ENCODE measurements at places on chromosomes 16 and 17. TPM values are rescaled to one million over a fixed set of nuclear protein-coding genes. Genes with fewer than 3 reads are reported as not detected.
A peak's percentile ranks its signal among the peaks of the same experiment; 100 is the strongest.

DNA sequence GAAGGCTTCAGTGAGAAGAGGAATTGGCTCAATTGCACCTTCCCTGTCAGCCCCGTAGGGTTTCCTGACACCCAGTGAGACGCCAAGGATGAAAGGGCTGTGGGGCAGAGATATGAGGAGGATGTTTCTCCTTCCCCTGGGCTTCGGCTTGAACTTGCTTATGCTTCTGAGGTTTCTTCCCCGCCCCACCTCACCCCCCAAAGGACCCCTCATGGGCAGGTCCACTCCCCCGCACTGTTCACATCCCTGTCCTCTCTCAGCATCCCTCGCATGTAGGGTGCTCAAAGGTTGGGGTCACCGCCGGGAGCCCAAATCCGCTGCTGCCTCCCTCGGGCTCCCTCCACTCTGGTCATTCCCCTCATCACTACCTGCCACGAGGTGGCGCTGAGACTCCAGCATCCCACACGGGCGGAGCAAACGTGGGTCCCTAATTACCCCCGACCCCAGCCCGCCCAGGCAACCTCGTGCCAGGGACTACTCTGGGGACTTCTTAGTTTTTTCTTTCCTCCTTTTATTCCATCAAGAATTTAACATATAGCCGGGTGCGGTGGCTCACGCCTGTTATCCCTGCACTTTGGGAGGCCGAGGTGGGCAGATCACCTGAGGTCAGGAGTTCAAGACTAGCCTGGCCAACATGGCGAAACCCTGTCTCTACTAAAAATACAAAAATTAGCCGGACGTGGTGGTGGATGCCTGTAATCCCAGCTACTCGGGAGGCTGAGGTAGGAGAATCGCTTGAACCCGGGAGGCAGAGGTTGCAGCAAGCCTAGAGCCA lies 3.3 kb upstream of the TRARG1 start:
- no peaks in the 10 kb centered on the region for H3K36me3 ChIP-seq
- peak overlapping the region; percentile 58 for H3K4me3 ChIP-seq
- peaks cover 10% of the 10 kb centered on the region for H3K27me3 ChIP-seq
- H3K27ac ChIP-seq = peak overlapping the region; percentile 27
- no peak for DNase-seq

- peaks cover 3% of the 10 kb centered on the region for H3K36me3 ChIP-seq
- H3K4me1 ChIP-seq = peaks cover 8% of the 10 kb centered on the region
- no peak overlapping the region for H3K4me3 ChIP-seq
- peaks cover 41% of the 10 kb centered on the region for H3K27me3 ChIP-seq
- H3K27ac ChIP-seq = no peak overlapping the region
Measured at GRCh38 chr16:56670620-56670934, 963 bp downstream of the MT1H start.

GRCh38 chr16:89154390-89155183 lies 17.0 kb upstream of the CDH15 start:
- H3K36me3 ChIP-seq = peaks cover 9% of the 10 kb centered on the region
- H3K4me1 ChIP-seq = peaks cover 20% of the 10 kb centered on the region
- peak overlapping the region; percentile 86 for H3K27ac ChIP-seq
- no peaks in the 10 kb centered on the region for H3K27me3 ChIP-seq

DNA sequence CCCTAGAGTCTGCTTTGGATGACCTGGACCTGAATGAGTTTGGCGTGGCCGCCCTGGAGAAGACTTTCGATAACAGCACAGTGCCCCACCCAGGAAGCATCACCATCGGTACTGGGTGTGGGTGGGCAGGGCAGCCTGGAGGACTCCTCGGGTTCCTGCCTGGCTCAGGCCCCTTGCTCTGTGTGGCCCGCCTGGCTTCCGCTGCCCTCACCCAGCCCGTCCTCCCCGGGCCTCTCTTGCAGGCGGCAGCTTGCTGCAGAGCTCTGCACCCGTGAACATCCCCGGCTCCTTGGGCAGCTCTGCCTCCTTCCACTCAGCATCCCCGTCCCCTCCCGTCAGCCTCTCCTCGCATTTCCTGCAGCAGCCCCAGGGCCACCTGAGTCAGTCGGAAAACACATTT lies 24.5 kb downstream of the UNC13D start:
- no peak overlapping the region for H3K4me3 ChIP-seq
- H3K36me3 ChIP-seq = peaks cover 17% of the 10 kb centered on the region
- H3K27ac ChIP-seq = no peak overlapping the region
- DNase-seq = peak; percentile 86
- peaks cover 13% of the 10 kb centered on the region for H3K4me1 ChIP-seq
- no peaks in the 10 kb centered on the region for H3K27me3 ChIP-seq

KRTAP4-8 gene
- not detected for total RNA-seq

DNA sequence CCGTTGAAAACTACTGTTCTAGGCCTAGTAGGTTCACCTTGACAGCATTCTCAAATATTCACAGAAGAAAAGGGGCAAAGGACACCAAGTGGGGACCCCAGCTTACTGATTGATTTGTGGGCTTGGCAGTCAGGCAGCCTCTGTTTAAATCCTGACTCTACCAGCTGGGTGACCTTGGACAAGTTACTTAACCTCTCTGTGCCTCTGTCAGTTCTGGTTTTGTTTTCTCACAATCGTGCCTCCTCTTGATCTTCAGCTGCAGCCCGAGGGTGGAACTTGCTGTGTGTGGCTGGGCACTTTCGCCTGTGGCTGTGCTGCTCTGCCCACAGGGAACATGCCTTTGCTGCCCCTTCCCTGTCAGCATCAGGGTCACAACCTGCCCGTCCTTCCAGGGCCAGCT lies 17.8 kb downstream of the RAP1GAP2 start:
- H3K36me3 ChIP-seq = no peaks in the 10 kb centered on the region
- H3K27ac ChIP-seq = no peak overlapping the region
- no peaks in the 10 kb centered on the region for H3K27me3 ChIP-seq
- no peak overlapping the region for H3K4me3 ChIP-seq

LRRC37A3 gene
- total RNA-seq = 25.6 TPM

DNA sequence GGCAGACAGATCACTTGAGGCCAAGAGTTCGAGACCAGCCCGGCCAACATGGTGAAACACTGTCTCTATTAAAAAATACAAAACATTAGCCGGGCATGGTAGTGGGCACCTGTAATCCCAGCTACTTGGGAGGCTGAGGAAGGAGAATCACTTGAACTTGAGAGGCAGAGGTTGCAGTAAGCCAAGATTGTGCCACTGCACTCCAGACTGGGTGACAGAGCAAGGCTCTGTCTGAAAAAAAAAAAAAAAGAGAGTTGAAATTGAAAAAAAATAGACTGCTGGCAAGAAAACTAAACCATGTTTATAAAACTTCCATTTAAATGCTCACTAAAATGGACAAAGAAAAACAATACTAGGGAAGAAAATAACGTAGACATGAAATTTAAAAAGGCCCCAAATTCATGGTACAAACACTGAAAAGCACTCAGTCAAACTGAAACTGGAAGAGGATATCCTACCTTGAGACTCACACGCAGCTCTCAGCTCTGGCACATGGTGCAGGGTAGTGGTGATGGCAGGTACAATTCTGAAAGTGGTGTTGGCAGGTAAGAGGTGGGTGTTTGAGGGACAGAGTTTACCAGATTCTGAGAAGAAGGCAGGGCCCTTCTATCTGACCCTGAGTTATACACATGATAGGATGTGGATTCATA lies 19.3 kb downstream of the CNTROB start:
- H3K27me3 ChIP-seq = no peaks in the 10 kb centered on the region
- no peak for DNase-seq
- H3K4me1 ChIP-seq = peaks cover 5% of the 10 kb centered on the region
- H3K36me3 ChIP-seq = peaks cover 38% of the 10 kb centered on the region
- no peak overlapping the region for H3K4me3 ChIP-seq

TMED6 gene
- total RNA-seq = 0.38 TPM

ZNF629 gene
- 18.8 TPM for total RNA-seq

RASL10B gene
- total RNA-seq = 21.3 TPM

DNA sequence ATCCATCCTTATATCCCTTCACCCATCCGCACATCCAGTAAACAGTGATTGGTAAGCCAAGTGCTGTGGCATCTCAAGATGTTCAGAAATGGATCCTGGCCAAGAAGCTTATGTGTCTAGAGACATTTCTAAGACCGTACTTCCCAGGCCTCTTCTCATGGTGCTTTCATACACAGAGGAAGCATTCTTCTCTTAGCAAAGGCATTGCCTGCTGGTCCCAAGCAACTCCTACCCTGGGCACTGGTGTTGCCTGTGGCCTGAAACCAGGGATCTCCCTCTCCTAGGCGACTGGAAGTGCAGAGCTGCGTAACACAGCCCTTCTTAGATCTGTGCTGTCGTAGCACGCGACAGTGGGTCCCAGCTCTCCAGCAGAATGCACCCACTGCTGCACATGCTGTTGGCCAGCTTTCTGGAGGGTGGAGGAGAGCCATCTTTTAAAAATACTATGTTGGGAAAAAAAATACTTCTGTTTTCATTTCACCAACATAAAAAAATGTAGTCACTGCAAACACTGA lies 182.9 kb downstream of the CCDC182 start:
- H3K36me3 ChIP-seq = no peaks in the 10 kb centered on the region
- H3K4me1 ChIP-seq = peaks cover 17% of the 10 kb centered on the region
- no peak overlapping the region for H3K27ac ChIP-seq
- H3K27me3 ChIP-seq = no peaks in the 10 kb centered on the region
- H3K4me3 ChIP-seq = no peak overlapping the region

ST6GALNAC1 gene
- total RNA-seq = not detected

NAGPA gene
- total RNA-seq = 11.8 TPM

DNA sequence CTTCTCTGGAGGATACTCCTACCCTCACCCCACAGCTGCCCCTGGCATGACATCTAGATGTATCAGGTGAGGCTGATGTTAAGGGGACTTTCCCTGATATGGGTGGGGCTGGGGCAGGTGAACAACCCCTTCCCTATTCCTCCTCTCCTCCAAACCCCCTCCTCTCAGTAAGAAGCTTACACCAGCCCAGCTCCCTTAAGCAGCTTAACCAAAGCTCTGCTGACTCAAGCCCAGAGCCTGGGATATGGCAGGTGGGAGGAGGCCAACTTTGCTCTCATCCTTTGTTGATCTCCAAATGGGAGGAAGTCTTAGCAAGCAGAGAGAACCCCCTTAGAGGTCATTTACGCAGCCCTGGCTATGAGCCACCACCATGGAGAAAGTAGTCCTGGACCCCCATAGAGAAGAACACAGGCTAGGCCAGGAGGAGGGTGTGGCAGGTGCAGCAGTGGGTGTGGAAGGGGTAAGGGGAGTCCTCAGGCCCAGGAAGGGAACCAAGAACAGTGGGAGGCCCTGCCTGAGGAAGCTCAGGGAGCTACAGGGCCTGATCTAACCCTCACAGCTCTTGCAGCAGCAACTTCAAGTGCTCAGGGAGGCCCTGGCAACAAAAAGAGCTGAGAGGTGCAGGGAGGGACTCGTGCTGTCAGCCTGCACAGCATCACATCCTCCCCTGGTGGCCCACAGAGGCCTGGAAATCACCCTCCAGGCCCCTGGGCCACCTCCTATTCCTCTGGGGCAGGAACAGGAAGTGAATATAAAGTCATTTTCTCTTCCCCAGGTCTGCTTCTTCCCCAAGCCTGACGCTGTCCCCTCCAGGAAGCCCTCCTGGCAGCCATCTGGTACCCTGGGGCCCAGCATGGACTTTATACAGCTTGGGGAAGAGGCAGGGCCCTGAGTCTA lies 2.9 kb downstream of the UNC119 start:
- peaks cover 26% of the 10 kb centered on the region for H3K4me1 ChIP-seq
- peak; percentile 34 for DNase-seq
- no peaks in the 10 kb centered on the region for H3K27me3 ChIP-seq
- peaks cover 10% of the 10 kb centered on the region for H3K36me3 ChIP-seq

GRCh38 chr16:4918781-4919251 lies 18.1 kb downstream of the PPL start:
- H3K36me3 ChIP-seq = no peaks in the 10 kb centered on the region
- DNase-seq = no peak
- H3K27me3 ChIP-seq = peaks cover 8% of the 10 kb centered on the region
- H3K27ac ChIP-seq = no peak overlapping the region
- peaks cover 17% of the 10 kb centered on the region for H3K4me1 ChIP-seq

CTNS gene
- total RNA-seq = 17.8 TPM

- H3K36me3 ChIP-seq = peaks cover 15% of the 10 kb centered on the region
- no peaks in the 10 kb centered on the region for H3K27me3 ChIP-seq
Measured at GRCh38 chr16:72970656-72971055, 77.3 kb downstream of the ZFHX3 start.

MYLK3 gene
- 0.05 TPM for total RNA-seq

DNA sequence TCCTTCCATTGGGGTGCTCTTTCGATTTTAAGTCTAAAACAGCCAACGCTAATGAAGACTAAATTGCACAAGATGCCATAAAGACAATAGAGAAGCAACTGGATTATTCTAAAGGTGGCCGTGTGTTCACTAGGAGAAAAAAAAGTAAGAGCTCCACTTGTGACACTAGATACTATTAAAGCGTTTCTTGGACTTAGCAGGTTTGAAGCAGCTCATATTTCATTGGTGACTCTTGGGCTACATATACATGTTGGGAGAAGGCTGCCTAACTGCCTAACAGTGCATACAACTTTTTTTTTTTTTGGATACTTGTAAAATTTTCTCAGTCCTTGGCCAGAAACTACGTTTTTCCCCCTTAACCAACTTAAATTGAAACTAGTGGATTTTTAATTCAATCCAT lies 111.8 kb upstream of the NOG start:
- no peak overlapping the region for H3K27ac ChIP-seq
- H3K4me1 ChIP-seq = peaks cover 5% of the 10 kb centered on the region
- H3K36me3 ChIP-seq = no peaks in the 10 kb centered on the region
- H3K27me3 ChIP-seq = no peaks in the 10 kb centered on the region

KRT27 gene
- not detected for total RNA-seq
